Right hindlimb (tissue), 1 donor: ENCODE measurements at places on chromosomes 2 and 18.

- DNase-seq = no peak
Measured at GRCh38 chr2:31365348-31365747, 49.2 kb downstream of the XDH start.

GRCh38 chr2:142940606-142941223, 63.3 kb downstream of the KYNU start:
- DNase-seq = no peak

- DNase-seq = no peak
Measured at GRCh38 chr2:121004359-121004758, 268.7 kb downstream of the GLI2 start.

- DNase-seq = no peak
Measured at GRCh38 chr18:75264195-75264594, 53.6 kb downstream of the TSHZ1 start.

GRCh38 chr2:172448544-172449267, 21.3 kb downstream of the ITGA6 start:
- no peak for DNase-seq

- DNase-seq = no peak
Measured at GRCh38 chr2:204172145-204172600, 235.6 kb downstream of the ICOS start.

GRCh38 chr2:110101280-110101844, 14.3 kb downstream of the MALL start:
- DNase-seq = peak; percentile 95

DNA sequence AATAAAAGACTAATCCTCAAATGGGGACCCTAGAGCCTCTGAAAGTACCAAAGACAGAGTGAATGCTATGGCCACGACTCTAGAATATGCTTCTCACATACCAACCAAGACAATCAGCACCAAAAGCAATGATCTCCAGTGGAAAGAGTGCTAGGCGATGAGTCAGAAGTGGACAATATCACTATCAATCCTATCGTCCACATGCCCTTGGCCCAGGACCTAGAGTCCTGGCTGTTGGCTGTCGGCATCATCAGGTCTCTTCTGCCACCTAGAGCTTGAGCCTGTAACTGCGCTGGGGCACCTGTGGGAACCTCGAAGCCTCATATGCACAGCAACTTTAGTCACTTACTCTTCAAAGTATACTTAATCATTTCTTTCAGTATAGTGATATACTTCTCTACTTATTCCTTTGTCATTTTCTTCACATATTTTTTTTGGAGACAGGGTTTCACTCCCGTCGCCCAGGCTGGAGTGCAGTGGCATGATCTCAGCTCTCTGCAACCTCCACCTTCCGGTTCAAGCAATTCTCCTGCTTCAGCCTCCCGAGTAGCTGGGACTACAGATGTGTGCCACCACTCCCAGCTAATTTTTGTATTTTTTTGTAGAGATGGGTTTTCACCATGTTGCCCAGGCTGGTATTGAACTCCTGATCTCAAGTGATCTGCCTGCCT, 29.7 kb downstream of the NOL10 start:
- peak; percentile 47 for DNase-seq

DNA sequence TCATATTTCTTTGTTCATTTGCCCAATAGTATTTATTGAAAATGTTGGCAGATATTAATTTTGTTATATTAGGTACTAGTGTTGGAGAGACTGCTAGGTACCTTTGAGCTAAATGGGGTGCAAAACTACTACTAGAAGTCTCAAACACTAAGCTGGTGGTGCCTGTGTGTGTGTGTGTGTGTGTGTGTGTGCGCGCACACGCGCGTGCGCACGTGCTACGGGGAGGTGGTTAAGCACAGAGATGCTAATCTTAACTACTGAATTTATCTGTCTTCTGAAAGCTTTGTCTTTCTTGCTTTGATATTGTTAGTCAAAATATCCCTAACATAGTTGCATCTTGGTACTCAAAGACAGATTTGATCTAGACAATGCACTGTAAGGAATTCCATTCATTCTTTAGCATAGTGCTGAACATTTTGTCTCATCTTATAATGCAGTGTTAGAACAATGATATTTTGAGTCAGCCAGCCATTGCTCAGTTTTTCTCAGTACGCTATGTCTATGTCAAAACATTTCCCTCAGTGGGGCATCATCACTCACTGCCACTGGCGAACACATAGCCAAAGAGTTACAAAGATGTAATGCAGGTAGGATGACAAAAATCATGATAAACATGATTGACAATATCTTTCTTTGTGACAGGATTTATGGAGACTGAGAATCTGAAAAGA, 396.0 kb upstream of the RGPD4 start:
- DNase-seq = no peak

DNA sequence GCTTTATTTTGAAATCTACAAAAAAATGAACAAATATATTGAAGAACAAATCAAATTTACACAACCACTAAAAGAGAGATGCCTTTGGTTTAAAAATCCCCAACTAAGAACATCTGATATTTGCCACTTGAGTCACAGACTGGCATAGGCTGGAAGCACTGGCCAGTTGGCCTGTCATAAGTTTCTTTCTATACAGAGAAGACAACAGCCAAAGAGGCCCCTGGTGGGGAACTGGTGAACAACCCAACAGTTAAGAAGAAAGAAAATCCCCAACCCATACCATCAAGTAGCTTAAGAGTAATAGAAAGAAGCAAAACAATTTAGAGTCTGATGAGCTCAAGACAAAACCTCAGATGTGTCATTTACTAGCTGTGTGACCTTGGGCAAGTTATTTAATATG, 45.5 kb downstream of the OSR1 start:
- DNase-seq = no peak

DNA sequence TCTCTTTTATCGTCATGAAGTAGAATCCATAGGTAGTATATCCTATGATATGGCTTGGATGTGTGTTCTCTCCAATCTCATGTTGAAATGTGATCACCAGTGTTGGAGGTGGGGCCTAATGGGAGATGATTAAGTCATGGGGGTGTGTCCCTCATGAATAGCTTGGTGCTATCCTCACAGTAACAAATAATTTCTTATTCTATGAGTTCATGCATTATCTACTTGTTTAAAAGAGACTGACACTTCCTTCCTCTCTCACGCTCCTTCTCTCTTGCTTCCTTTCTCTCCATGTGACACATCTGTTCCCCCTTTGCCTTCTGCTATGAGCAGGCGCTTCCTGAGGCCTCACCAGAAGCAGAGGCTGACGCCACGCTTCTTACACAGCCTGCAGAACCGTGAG, 165.6 kb downstream of the MREG start:
- no peak for DNase-seq

- DNase-seq = peak; percentile 40
Measured at GRCh38 chr2:10303181-10303693, 533 bp downstream of the HPCAL1 start.

GRCh38 chr2:43210467-43211303, 15.7 kb downstream of the ZFP36L2 start:
- peak; percentile 74 for DNase-seq

GRCh38 chr2:216648105-216648504, 14.9 kb downstream of the IGFBP2 start:
- no peak for DNase-seq
